ENCODE measurements at places on chromosomes 4 and X.

GRCh38 chrX:66046612-66047235 lies 6.8 kb upstream of the VSIG4 start:
- peak; percentile 44 for DNase-seq

GRCh38 chrX:42886519-42886918 lies 108.6 kb upstream of the PPP1R2C start:
- DNase-seq = no peak

DNA sequence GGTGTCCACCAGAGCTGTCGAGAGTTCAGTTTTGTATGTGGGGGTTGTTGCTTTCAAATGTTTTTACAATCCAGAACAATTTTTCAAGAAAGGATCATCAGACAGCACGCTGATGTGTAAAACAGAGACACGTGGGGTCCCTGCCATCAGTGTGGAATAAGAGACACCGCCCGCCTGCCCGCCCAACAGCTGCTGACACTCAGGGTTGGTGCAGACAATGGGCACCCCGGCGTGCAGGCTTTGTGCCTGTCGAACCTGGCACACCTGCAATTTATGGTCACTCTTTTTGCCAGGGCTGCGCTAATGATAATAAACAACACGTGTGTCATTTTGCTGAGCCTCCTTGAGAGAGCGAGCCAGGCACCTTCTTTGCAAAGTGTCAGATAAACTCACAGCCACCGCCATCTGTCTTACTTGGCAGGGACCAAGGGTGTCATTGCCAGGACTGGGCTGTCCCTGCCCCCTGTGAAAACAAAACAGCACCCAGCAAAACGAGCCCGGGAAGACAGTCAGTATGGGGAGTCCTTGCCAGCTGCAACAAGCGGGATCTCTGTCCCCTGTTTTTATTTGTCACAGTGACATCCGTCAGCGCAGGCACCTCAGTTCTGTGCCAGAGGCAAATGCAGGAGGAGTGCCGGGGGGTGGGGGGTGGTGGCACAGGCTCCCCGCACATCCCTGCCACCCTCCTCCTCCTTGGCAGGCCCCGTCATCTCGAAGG lies 69.1 kb downstream of the PSAPL1 start:
- no peak for DNase-seq

DNA sequence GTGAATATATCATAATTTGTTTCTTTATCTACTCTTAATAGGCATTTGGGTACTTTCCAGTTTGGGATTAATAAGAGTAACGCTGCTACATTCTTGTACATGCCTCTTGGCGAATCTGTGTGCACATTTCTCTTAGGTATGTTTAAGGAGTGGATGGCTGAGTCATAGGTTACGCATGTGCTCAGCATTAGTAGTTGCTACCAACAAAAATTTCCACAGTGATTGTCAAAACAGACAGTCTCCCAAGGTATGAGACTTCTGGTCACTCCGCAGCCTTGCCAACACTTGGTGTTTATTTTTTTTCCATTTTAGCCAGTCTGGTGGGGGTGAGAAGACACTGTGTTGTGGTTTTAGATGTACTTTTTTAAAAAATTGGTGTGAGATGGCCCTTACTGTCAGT lies 44.6 kb downstream of the FGFBP1 start:
- no peak for DNase-seq

DNA sequence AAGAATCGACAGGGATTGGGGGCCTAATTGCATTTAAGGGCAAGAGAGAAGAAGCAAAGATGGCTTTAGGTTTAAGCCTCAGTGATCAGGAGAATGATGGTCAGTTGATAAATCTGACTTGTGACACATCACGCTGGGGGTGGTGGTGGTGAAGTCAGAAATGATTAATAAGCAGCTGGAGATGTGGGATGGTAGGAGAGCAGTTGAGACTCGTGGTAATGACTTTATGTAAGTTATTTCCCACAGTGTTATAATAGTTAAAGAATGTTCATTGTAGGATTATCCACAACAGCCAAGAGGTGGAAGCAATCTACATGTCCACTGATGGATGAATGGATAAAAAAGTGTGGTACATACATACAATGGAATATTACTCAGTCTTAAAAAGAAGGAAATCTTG lies 178.9 kb upstream of the GPC4 start:
- DNase-seq = no peak

DNA sequence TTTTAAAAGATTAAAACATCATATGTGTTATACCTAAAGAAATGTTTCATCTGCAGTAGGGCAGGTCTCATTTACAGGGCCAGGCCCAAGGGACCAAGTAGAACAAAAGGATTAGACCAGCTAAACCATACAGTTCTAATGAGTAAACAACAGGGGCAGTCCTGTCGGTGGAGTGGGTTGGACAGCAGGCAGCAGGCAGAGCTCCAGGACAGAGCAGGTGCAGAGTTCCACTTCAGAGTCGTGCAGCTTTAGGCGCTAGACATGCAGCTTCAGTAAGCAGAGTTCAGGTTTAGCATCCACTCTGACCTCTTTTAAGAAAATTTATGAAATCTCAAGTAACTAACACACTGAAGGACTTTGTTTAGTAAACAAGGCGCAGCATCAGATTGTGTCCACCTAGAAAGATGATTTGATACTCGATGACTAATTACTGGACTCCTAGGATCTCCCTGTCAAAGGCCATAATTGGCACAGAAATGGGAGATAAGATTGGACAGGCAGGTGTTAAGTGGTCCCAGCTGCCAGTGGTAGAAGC lies 487.7 kb upstream of the INTU start:
- DNase-seq = no peak

DNA sequence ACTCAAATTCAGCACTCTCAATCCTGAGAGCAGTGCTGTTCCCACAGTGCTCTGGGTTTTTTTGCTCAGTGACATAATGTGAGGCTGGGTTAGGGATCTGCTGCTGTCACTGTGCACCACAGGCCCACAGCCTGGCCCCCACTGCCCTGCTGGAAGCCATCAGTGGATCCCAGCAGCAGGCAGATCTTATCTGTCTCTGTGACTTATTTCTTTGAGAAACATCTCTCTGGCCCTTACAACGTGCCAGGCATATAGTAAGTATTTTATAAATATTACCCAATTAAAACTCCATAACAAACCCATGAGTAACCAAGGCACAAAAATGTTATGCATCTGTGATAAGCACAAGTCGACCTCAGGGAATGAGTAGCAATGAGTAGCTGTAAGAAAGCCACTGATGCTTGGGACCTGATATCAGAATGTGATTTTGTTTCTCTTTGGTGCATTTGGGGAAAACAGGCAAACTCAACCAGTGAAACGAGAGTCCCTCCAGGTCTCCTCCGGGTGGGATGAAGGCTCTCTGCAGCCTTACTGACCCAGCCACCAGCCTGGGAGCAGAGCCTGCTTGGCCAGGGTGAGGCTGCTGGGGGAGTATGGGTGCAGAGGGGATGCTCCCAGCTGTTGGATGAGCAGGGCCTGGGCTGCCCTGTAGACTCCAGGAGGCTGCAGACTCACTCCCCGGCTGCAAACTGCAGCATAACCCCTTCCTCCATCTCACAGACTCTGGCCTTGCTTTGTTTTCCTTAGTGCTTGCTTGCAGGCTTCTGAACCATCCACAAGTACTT lies 172.7 kb upstream of the LNX1 start:
- no peak for DNase-seq

DNA sequence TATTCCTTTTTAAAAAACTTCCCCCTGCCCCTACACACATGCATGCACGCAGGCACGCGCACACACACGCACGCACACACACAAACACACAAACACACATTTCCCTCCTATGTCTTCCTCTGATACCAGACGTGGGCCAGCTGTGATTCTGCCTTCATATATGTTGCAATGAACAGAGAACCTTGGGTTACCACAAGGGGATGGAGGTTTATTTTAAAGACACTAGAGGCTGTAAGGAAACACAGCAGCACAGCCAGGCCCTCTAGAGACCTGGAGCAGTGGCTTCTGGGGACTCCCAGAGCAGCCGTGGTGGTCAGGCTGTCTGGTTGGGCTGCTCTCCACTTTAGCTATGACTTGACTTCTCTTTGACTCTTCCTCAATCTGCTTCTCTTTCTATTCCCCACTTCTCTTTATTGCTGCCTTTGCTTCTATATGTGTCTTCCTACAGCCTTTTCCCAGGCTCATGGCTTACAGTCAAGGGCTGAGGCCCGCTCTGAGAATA lies 3.2 kb upstream of the TLR10 start:
- peak; percentile 21 for DNase-seq
